ENCODE measurements at places on chromosomes 11 and 22.

DNA sequence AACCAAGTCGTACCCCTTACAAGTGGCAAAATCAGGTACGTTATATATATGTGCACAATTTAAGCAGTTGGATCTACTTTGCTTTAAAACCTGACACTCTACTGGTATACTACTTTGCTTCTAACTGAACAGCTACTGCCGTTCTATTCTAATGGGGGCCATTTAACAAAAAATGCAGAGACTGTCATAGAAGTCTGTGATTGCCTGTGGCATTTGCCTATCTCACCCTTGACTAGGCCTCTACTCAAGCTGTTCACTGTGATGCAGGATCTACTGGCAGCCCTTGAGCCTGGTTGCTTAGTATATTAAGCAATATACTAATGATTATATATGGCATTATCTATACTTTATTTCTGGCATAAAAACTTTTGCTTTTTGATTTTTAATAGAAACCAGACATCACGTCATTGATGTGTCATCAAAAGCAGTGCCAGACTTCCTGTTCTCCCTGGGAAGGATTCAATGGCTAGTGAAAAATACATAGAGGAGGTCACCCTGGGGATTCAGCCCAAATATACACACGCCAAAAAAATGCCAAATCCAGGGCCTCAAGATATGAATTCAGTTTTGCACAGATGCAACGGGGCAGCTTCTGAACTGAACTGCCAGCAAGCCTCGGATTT, 40.0 kb upstream of the FIBIN start:
- peak; percentile 8 for DNase-seq

DNA sequence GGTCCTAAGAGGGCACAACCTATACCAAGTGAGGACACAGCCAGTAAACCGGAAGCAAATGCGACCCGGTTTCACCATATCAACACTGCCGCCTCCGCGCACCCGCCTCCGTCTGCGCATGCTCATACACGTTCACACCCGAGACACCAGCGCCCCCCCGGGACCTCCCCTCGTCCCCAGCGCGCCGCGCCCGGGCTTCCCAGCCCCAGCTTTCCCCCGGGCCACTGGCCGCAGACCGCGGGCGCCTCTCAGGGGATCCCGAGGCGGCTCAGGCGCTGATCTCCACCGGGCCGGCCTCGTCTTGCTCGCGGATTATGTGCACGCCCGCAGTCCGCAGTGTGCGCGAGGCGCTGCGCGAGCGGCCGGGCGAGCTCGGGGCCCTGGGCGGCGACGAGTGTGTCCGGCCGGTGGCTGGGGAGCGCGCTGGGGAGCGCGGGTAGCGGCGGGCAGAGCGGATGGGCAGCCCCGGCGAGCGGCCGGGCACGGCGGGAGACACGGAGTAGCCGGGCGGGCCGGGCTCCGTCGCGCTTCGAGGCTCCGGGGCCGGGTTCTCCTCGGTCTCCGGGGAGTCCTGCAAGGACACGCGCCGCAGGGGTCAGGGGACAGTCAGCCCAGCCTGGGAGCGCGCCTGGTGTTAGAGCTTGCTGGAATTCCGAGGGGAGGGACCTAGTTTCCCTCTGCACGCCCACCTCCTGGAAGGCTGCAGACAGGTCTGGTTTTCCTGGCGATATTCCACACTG, 2.0 kb downstream of the HEPN1 start:
- no peak for DNase-seq

GRCh38 chr11:35619855-35620640, 1.8 kb downstream of the FJX1 start:
- DNase-seq: peak; percentile 74

DNA sequence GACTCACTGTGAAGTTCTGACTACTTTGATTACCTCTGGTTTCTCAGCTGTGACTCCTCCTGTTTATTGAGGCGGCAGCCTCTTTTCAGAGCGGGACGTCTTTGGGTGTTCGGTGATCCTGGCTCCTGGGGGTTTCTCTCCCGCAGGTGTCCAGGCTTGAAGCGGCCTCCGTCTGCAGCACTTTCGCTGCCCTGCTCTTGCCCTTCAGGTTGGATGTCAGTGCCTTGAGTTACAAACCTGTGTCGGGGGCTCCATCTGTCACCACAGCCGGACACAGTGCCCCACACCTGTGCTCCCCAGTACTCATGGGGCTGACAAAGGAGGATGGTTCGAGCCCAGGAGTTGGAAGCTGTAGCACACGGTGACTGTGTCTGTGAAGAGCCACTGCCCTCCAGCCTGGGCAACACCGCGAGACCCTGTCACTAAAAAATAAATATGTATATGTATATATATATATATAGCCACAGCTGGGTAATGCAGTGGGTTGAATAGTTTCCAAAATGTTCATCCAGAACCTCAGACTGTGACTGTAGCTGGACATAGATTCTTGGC, 104.1 kb downstream of the BRD1 start:
- no peak for DNase-seq

GRCh38 chr11:134098566-134099184, 29.8 kb downstream of the JAM3 start:
- peak; percentile 11 for DNase-seq

DNA sequence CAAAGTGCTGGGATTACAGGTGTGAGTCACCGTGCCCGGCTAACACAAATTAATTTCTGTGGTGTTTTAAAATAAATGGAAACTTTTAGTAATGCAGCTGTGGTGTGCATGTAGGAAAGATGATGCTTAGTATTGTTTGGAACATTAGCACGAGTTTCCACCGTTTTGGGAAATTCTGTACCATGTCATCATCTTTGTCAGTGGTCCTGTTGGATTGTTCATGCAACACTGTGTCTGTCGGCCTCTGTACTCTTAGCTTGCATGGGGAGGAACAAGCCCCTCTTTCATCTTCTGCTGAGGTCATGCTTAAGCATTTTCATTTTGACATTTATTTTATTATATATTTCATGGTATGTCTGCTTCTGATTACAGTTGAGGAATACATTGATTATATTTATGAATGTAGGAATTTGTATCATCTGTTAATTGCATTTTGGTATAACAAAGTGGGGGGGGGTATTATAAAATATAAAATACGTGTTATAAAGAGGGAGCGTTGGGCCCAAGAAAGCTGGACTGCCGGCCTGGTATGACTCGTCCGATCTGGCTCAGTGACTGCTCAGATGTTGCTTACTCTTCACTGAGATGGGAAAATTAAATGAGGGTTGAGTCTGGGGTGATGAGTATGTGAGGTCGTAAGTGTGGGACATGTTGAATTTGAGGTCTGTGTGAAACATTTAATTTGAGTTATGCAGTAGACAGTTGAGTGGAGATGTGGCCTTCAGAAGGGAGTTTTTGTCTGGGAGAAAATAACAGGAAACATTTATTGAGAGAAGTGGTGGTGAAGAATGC, 28.7 kb downstream of the CECR2 start:
- no peak for DNase-seq

- DNase-seq: no peak
Measured at GRCh38 chr11:112345706-112346105, 85.0 kb upstream of the PLET1 start.

All from RKO (cell line).